Right forelimb (tissue), 1 donor: ENCODE measurements at places on chromosomes 16 and 17.

DNA sequence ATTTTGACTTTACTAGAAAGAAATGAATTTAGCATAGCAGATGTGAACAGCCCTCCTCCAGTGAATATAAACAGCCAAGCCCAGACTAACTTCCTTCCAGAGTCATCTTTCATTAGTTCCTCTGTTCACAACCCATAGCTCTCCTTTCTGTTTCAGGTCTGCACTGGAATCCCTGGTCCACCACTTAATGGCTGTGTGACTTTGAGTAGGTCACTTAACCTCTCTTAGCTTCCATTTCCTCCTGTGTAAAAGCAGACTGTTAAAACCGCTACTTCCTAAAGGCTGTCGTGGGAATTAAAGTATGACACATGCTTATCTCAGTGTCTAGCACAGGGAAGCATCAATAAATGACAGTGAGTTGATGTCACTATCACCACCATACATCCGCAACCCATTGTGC is 7.5 kb downstream of the SLC6A4 start:
- DNase-seq: no peak

DNA sequence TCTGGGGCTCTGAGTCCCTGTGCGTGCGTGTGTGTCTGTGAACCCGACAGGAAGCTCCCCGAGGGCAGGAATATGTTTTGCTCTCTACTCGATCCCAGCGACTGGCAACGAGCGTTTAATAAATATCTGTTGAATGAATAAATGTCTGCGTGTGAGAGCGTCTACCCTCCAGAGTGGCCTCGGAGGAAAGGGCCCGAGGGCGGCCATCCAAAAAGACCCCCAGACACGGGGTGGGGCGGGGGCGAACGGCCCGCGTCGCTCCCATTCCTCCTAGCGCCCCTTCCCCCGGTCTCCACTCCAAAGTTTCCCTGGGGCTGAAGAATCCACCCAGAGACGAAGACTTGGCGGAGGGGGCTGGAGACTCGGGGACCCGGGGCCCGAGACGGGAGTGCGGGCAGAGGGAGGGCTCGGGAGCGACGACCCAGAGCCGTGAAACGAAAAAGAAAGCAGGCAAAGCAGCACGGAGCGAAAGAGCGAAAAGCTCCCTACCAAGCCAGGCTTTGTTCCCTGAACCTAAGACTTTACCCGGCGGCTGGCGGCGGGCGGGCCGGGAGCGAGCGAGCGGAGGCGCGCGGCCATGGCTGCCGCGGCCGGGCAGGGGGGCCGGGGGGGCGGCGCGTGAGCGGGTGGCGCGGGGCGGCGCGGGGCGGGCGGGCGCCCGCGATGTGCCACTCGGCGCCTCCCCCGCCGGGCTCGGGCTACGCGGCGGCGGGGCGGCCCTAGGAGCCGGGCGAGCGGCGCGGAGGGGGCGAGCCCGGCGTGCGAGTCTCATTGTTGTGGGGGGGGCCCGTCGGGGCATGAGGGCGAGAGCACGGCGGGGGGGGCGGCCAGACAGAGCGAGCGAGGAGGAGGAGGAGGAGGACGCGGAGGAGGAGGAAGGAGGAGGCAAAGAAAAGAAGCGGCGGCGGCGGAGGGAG is at the start of gene MLLT6:
MLLT6 (plus strand) TSS at position 668 of the 917 bp plus-strand sequence. CDS start 360 bp downstream, outside the sequence.
- peak; percentile 82 for DNase-seq

DNA sequence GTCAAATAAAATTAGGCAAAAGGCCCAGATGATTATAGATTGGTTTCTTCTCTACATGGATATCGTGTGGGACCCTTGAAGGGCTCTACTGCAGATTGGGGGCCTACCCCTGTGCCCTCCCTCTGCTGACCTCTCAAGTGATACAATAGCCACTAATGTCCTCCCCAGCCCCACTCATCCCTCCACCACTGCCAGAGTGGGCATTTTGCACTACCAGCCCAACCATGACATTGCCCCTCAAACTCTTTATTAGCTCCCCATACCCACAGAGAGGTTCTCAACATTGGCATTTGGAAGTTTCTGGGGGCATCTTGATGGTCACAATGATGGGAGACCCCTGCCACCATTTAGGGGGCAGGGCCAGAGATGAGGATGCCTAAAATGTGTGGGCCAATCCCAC is 41.8 kb downstream of the CCDC182 start:
- DNase-seq: no peak

DNA sequence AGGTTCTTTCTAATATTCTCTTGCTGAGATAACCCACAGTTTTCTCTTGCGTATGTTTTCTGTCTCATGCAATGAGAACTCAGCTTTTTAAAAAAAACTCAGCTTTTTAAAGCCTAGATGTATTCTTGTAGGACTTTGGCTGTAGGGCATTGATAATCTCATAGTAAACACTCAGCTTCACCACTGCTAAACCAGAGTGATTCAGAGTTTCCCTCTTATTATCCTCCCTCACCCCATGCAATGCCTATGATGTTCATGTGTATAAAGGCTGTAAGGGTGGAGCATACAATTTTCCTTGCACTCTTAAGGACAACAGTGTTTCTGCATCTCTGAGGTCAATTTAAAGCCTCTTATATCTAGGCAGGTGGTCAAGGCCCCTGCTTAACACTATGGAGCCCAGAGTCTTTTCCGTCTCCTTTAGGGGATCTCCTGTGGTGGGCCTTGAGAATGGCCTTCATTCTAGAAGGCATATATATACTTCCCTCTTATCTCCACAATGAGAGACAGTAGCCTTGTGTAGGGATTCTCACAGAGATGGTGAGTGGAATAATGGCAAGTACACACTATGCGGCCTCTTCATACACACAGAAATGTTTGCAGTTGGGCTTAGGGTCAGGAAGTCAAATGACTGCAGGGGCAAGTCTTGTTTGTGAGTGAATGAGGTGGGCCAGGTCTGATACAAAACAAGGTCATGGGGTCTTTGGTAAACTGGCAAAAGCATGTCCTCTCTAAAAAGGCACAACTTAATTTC is 279.6 kb downstream of the HS3ST3A1 start:
- DNase-seq: no peak

- no peak for DNase-seq
Observed at GRCh38 chr16:4081521-4082021, 34.7 kb downstream of the ADCY9 start.

GRCh38 chr17:50196036-50196435 is 5.4 kb downstream of the COL1A1 start:
- no peak for DNase-seq
